Activated CD4-positive, alpha-beta T cell treated with anti-CD3 and anti-CD28 coated beads for 36 hours (primary cell): ENCODE measurements at places on chromosomes 5 and 9. TPM values are rescaled to one million over a fixed set of nuclear protein-coding genes. Genes with fewer than 3 reads are reported as not detected.

DNA sequence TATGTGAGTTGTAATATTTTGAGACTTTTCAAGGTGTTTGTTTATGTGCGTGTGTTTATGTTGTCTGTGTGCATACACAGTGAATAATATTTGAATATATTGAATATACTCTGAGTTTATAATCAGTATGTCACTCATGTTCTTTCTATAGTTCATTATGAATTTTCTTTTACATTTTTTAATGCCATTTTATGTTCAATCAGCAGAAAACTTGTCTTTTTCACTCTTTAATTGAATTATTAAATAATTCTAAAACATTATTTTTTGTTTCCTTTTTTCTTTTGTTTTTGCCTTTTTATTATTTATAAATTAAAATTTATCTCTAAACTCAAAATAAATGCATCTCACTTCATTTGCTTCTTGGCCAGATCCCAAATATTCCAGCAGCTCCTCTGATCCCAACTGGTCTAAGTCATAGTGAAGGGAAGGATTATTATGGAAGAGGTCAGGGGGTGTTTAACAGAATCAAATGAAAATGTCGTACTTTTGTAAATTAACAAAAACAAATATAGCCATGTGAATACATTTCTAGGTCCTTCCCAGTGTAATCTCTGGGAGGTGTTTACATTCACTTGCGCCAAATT is 188.9 kb downstream of the KDM4C start:
- DNase-seq, result no peak

DNA sequence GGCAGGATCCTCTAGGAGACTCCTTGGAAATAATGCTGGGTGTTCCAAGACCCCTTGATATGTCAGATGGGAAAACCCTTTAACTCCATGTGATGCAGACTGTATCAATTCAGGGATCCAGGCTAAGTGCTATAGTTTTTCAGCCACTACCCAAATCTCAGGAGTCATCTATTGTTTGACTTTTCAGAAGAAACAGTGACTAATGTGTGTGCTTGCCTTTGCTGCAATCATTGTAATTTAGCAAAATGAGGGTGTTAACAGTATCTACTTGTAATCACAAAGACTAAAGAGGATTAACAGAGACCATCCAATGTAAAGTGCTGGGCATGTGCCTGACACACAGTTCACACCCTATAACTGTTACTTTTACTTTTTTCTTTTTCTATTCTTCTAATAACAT is 309.6 kb upstream of the RFX3 start:
- no peak for DNase-seq

DNA sequence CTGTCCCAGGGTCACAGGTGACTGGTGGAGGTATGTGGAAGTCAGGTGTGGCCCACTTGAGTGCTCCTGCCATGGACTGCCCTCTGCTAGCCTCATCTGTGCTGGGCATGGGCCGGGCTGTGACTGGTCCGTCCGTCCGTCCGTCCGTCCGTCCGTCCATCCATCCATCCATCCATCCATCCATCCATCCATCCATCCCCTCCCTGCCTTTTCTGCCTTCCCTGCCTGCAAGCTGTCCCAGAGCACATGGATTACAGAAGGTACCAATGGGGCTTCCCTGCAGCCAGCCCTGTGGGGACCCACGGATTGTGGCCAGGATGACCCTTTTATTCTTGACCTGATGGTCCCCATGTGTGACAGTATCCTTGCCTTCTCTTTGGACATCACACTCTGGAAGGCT is 92.5 kb downstream of the MACROH2A1 start:
- DNase-seq, result no peak

The SPACA9 gene
- total RNA-seq, result 4.4 TPM

- no peak for DNase-seq
These were observed 123.0 kb upstream of the CPEB4 start for GRCh38 chr5:173765029-173765644.

- peak; percentile 85 for DNase-seq
These were observed 14.0 kb upstream of the JAK2 start for GRCh38 chr9:4970970-4971641.

GRCh38 chr9:76703270-76703669 is 61.0 kb upstream of the PCA3 start:
- peak; percentile 32 for DNase-seq

DNA sequence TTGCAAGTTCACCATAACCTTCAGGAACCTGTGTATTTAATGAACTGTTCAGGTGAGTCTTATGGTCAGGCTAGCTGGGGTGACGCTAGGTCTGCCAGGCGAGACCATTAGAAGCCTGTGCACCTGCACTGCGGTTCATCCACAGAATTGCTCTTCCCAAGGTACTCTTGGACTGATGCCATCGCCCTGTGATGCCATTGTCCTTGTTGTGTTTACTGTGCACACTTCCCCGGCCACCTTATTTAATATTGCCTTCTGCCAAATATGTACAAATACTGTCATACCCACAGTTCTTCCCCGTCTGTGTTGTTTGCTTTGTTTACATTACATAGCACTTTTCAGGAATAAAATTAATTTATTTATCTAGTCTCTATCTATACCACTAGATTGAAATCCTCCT is 66.3 kb downstream of the RCL1 start:
- no peak for DNase-seq

The OBP2B gene
- total RNA-seq, result not detected

DNA sequence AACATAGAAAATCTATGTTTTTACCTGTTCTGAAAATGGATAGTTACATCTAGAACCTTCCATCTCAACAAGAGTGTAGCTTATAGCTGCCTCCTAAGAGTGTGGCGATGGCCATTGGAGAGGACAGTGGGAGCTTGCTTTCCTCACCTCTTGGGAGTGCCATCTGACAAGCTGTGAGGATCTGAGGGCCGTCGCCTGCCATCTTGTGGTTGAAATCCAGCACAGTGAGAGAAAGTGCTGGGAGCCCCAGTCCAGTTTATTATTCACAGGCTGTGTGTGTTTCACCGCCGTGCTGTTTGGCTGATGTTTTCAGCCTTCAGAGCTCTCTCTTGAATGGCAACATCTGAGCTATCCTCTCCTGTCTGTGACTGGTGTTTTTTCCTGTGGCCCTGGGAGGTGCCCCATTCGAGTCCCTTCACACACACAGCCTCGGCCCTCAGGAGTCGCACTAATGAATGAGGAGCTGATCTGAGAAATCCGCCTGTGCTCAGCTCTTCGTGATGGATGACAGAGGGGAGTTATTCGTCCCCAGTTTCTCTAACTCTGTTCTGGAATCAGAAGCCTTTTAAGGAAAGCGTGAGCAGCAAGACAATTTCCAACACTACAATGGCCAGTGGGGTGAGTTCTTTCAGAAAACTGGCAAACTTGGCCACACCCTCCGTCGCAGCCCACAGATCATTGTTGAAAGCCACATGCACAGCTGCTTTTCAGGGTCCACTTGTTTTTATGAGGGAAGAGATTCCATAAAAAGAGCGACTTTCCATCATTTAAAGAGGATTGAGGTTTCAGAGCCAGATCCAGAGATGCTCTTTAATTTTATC is 170.3 kb downstream of the PDZD2 start:
- DNase-seq, result peak; percentile 59

DNA sequence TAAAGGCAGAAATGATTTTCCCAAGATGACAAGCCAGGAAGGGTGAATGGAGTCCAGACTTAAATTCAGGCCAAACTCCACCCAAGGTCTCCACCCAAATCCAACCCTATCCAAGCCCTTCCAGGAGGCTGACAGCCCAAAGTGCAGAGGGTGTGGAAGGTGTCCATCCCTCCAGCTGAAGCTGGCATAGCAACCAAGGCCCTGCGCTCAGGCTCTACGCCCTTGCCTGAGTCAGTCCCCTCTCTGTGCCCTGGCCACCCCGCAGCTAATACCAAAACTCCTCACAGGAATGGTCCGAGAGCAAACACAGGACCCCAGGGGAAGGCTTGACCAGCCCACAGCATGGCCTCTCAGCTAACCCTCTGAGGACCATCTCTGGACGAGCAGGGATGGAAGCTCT is 2.1 kb downstream of the SEPTIN8 start:
- no peak for DNase-seq

DNA sequence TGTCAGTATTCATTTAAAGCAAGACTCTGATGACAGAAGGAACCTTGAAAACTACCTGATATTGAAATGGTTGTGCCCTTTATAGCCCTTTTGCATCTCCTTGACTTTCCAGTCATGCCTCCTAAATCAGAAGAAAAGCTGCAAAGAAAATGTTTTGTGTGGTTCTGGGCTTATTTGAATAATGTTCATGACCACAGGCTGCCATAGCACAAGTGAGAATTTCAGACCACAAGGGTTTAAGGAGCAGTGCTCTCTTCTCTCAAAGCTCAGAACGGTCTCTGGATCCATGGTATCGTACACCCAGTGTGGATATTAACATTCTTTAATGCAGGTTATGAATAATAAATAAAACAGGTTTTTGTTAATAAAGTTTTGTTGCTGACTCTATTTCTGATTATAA is 54.2 kb downstream of the GPR107 start:
- no peak for DNase-seq

- DNase-seq, result no peak
These were observed 911.9 kb downstream of the DTWD2 start for GRCh38 chr5:118076490-118076889.

- DNase-seq, result peak; percentile 78
These were observed 105.3 kb downstream of the THBS4 start for GRCh38 chr5:80140496-80140895.

- DNase-seq, result no peak
These were observed 68.1 kb downstream of the GALNT12 start for GRCh38 chr9:98875536-98875935.

The SMIM33 gene
- total RNA-seq, result 0.50 TPM

The CNTFR gene
- not detected for total RNA-seq

The DMGDH gene
- total RNA-seq, result 0.86 TPM

GRCh38 chr5:6819521-6819920 is 106.3 kb downstream of the TENT4A start:
- no peak for DNase-seq

- no peak for DNase-seq
These were observed 606.6 kb downstream of the ELAVL2 start for GRCh38 chr9:23219471-23219870.

The PFN3 gene
- not detected for total RNA-seq

DNA sequence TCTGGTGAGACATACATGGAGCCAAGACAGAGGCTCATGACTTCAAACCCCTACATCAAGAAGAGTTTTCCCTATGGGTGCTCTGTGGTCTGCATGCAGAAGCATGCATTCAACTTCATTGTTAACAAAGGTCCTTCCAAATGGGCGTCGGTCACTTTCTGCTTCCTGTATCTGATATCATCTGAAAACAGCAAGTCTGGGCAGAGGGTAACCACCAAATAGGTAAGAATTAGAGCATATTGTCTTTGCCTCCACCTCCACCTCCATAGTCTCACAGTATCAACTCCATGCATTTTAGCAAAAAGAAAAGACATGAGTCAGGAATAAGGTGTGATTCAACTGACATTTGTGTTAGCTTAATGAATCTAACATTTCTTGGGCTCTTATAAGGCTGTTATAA is 462.9 kb downstream of the DMRT2 start:
- no peak for DNase-seq

- peak; percentile 97 for DNase-seq
These were observed at the start of gene ARRDC1 for GRCh38 chr9:137605121-137606004. TSS of gene ARRDC1 (plus strand) at chr9:137605686. CDS start at chr9:137605718, 32 bp downstream.

The IFNA21 gene
- not detected for total RNA-seq

DNA sequence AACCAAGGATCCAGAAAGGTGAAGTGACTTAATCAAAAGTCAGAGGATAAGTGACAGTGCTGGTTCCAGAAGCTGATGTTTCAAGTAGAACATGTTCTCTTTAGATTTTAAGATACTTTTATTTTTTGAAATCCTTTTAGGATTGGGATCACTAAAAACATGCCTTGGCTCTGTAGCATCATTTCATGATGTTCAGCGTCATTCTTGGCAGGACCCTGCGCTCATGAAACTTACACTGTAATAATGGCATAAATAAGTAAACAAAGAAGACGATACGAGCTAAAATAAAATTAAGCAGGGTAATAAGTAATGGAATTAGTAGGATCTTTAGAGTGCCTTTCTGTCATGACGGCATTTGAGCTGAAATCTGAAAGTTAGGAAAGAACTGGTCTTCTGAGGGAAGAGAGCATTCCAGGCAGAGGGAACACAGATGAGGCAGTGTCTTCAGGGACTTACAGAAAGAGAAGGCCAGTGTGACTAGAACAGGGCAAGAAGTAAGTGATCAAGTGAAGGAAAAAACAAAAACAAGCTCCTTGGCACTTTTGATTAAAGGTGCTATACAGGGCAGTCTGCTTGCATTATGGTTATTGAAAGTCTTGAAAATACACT is 19.9 kb downstream of the CTNNA1 start:
- DNase-seq, result no peak

The ANKRD18A gene
- 7.5 TPM for total RNA-seq

DNA sequence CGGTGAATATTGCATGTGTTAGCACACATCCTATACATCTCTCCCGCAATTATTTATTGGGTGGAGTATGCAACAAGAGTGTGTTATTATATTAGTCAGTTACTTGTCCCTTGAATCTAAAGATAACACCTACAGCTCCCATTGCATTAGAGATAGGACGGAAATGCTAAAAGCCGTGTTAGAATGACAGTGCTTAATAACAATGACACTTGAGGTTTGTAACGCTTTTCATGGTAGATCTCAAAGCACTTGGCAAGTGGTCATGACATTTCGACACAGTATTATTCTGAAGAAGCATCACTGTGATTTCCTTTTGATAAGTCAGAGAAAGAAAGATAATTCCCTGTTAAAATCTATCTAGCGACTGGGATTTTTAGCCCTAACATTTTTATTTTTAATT is 33.4 kb upstream of the TRIO start:
- no peak for DNase-seq

GRCh38 chr5:41600731-41601130 is 90.3 kb upstream of the PLCXD3 start:
- DNase-seq, result no peak

DNA sequence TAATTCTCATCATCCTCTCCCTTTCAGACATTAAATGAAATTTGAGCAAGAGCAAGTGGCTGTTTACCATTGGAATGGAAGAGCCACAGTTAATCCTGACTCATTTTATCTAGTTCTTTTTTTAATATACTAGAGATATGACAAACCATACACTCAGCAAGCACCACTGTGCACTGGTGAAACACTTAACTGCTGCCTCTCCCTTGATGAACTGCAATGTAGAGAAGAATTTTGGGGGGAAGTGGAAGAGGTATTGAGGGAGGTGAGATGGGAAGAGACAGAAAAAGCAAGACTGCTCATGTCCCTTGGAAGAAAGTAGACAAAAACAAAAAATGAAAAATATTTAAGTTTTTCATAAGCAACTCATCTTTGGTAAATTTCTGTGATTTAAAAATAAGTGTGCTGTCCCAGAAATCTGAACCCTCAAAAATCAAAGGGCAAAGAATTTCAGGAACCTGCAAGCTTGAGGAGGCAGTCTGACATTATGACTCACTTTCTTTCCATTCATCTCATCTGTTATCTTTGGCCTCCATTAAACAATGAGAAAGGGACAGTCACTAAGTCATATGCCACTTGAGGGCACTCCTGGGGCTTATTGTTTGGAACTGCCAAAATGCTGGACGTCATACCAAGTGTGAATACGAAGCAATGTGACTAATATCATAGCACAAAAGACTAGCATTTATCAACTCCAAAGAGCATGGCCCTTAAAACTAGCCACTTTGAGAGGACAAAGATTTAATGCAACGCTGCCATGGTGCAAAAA is 566.8 kb upstream of the DMAC1 start:
- no peak for DNase-seq

- DNase-seq, result peak; percentile 45
These were observed 503 bp downstream of the SEMA4D start for GRCh38 chr9:89497257-89497963.

The COL15A1 gene
- total RNA-seq, result not detected
